Activated effector memory CD4-positive, alpha-beta T cell treated with anti-CD3 and anti-CD28 coated beads, Interleukin-2, amount 50 U/mL, for 16 hours (primary cell): ENCODE measurements at places on chromosomes 7 and 10.

- no peak for DNase-seq
Observed at GRCh38 chr7:48113275-48113674, 24.2 kb downstream of the UPP1 start.

GRCh38 chr7:43767311-43767710, 8.8 kb downstream of the BLVRA start:
- no peak for DNase-seq

- no peak for DNase-seq
Observed at GRCh38 chr7:36289833-36290661, 99.6 kb upstream of the ANLN start.

GRCh38 chr7:44667190-44667589, 60.8 kb downstream of the OGDH start:
- no peak for DNase-seq

GRCh38 chr7:2641406-2642393, 9.9 kb downstream of the TTYH3 start:
- no peak for DNase-seq

DNA sequence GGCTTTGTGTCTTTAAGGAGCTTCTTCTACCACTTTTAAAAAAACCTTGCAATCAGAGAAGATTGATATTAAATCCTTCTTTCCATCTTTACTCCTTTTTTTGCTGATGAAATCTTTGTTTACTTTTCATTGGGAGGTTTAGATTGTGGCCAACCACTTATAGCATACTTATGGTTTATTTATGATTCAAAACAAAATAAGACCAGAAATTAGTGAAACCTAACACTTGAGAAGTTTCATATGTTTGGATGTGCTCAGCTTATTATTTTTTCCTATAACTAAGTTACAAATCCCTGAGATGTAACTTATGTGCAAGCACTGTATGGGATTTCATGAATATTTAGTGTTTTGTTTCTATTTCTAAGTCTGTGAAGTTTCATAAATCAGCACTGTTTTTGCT, 13.5 kb upstream of the PRPS1L1 start:
- DNase-seq = no peak
